ENCODE measurements at places on chromosomes 6 and 20.
A peak's percentile ranks its signal among the peaks of the same experiment; 100 is the strongest.

GRCh38 chr6:145749632-145750031, 14.3 kb upstream of the EPM2A start:
- DNase-seq = no peak

GRCh38 chr6:117829594-117830319, 77.3 kb upstream of the SLC35F1 start:
- DNase-seq = no peak

- no peak for DNase-seq
Observed at GRCh38 chr6:16758163-16758975, 2.9 kb downstream of the ATXN1 start.

DNA sequence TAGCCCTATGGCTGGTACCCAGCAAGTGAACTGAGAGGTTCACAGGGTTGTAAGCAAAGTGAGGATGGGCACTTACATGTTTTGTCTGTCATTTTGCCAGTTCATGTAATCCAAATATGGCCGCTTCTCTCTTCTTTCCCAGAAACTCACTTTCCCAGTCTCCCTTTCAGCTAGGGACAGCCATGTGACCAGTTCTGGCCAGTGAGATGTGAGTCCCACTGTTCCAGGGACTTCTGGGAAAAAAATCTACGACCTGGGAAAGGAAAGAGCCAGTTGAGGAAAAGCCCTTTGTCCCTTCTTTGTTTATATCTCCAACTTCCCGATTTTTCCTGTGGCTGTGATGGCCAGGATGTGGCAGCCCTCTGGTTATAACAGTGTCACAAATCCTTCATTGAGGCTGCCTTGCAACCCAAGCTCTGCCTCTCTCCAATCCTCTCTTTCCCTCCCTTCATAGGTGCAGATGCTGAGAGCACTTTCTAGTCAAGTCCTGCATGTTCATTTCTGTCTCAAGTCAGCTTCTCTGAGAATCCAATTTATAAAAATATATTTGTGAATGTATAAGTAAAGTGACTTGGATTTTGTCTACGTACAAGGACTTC, 148.6 kb upstream of the ZFP64 start:
- no peak for DNase-seq

DNA sequence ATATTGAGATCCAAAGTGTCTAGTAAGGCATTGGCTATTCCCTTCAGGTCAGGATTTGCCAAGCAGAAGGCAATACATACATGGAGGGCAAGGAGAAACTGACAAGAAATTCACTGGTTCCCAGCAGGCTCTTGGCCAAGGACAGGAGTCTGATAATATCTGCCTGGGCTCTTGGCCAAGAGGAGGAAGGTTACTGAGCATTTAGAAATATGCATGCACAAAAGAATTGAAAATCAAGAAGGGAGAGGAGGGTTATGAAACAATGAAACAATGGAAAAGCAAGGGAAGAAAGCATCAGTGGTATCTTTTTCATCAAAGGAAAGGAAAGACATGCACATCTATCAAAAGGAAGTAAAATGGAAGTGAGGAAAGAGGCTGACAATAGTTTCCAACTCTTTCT, 42.4 kb downstream of the ARHGAP18 start:
- DNase-seq = no peak

DNA sequence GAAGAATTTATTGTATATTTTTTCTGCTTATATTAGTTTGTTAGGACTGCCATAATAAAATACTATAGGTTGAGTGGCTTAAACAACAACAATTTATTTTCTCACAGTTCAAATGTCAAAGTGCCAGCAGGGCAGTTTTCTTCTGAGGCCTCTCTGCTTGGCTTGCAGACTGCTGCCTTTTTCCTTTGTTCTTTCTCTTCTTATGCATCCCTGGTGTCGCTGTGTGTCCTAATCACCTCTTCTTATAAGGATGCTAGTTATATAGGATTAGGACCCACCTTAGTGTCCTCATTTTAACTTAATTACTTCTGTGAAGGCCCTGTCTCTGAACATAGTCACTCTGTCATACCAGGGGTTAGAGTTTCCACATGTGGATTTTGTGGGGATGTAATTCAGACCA, 354.4 kb downstream of the NKAIN2 start:
- no peak for DNase-seq

DNA sequence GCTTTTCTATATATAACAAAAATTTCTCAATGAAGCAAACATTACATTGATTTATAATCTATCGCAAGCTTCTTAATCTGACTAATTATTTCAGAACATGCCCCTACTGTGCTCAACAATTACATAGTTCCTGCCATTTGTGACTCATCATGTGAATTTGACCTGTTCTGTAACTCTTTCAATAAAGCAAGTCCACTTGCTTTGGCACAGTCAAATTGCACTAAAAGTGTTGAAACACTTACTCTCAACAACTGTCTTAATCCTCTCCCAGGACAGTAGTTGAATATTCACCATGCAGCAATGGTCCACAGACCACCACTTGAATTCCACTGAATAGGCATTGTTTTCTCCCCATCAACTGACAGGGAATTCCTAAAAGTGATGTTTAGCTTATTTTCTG, 67.7 kb upstream of the SPTLC3 start:
- DNase-seq = no peak

GRCh38 chr6:149164199-149164750, 153.2 kb upstream of the TAB2 start:
- DNase-seq = no peak

- DNase-seq = no peak
Observed at GRCh38 chr20:50467718-50468356, 42.3 kb upstream of the PTPN1 start.

DNA sequence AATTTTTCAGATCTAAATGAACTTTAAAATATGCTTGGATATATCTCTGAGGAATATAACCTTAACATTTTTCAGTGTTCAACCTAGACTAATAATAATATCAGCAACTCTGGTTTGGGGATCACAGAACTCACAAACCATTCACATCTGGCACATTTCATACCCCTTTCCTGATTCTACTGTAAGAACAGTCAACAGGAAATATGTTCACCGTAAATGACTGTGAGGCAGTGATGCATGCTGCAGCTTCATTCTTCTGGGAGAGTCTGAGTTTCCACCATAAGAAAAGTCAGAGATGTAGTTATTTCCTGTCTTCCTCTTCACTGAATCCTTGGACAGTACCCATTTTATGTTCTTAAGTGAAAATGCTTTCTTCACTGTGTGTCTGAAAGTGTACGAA, 134.2 kb upstream of the IFNGR1 start:
- DNase-seq = no peak

DNA sequence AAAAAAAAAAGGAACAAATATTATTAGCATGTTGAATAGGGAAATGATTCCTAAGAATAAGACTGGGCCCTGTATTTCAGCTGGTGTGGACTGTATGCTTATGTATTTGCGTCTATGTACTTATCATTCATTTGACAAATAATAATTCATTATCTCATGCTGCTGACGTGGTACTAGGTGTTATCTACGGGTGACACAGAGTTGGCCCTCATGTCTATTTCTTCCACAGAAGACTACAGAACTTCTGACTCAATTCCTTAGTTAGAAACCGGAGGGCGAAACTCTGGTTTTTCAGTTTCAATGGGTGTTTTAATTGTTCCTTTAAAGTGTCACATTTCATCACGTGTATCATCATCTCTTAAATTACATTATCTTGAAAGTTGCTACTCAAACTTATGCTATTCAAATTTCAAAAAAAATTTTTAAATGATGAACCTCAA, 305.9 kb downstream of the CLIC5 start:
- DNase-seq = no peak

- DNase-seq = no peak
Observed at GRCh38 chr6:22448291-22448711, 121.1 kb upstream of the HDGFL1 start.

DNA sequence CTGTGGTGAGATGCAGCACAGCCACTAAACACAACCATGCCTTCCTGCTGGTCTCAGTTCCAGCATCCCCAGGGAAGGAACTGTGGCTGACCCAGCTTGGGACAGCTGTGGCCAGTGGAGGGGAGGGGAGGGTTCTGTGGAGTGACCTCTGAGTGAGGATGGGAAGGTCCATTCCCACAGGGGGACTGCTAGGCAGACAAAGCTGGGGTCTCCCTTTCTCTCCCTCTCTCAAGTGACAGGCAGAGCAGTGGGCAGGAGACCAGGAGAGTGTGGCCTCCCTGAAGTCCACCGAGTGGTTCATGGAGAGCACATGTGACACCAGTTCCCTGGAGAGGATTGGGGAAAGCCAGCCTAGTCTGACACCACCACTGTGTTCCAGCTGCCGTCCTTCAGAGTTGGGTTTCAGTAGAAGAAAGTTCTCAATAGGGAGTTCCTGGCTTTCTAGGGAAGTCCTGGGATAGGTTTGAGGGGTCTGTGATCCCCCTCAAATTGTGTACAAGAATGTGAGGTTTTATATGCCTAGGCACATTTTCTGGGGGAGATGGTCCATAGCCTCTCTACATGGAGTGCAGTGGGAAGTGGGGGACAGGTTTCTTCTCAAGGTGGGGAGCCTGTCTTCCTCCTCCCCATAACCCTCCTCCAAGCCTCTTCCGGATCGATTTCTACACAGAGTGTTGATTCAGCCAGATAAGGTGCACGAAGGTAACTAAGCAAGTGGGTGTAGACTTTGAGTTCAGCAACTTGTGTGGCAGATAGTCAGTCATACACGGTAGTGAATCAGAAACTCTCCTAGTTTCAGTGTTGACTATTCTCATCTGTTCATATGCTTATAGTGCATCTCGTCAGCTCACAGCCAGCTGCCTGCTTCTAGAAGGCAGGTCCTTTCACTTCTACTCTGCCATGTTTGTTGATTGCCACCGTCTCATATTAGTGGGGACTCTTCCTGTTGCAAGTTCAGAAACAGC, 18.9 kb downstream of the MANBAL start:
- no peak for DNase-seq

- no peak for DNase-seq
Observed at GRCh38 chr6:140043357-140043756, 668.9 kb upstream of the CITED2 start.

- DNase-seq = no peak
Observed at GRCh38 chr6:24251339-24251738, 106.5 kb downstream of the DCDC2 start.

DNA sequence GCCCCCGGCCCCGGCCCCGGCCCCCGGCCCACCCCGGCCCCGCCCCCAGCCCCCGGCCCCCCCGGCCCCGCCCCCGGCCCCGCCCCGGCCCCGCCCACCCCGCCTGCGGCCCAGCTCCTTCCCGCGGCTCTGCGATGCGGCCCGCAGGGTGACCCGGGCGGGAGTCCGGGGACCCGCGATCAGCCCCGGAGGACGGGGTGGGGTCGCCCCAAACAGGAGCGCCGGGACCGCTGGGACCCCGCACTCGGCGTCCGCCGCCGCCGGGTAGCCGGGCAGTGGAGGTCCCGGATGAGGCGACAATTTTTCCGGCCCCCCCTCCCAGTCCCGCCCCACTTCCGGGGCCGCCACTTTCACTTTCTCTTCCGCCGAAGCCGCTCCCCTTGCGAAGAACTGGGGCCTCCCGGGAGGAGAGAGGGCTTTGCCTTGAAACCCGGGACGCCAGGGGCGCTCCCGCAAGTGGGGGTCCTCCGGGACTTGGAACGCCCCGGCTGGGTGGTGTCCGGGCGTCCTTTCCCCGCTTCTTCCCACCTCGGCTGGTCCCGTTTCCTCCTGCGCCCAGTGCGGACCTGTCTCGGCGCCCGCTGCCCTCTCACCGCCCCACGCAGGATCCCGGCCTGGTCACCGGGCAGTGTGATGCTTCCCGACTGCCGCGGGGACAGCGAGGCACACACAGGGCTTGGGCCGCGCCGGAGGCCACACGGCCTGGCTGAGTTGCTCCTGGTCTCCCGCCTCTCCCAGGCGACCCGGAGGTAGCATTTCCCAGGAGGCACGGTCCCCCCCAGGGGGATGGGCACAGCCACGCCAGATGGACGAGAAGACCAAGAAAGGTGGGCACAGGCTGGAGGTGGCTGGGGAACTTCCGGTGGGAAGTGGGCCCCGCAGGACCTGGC, at the start of gene RBCK1:
RBCK1 (plus strand) TSS at position 347 of the 890 bp plus-strand sequence; CDS start at position 806, 459 bp downstream.
- DNase-seq = peak; percentile 77

DNA sequence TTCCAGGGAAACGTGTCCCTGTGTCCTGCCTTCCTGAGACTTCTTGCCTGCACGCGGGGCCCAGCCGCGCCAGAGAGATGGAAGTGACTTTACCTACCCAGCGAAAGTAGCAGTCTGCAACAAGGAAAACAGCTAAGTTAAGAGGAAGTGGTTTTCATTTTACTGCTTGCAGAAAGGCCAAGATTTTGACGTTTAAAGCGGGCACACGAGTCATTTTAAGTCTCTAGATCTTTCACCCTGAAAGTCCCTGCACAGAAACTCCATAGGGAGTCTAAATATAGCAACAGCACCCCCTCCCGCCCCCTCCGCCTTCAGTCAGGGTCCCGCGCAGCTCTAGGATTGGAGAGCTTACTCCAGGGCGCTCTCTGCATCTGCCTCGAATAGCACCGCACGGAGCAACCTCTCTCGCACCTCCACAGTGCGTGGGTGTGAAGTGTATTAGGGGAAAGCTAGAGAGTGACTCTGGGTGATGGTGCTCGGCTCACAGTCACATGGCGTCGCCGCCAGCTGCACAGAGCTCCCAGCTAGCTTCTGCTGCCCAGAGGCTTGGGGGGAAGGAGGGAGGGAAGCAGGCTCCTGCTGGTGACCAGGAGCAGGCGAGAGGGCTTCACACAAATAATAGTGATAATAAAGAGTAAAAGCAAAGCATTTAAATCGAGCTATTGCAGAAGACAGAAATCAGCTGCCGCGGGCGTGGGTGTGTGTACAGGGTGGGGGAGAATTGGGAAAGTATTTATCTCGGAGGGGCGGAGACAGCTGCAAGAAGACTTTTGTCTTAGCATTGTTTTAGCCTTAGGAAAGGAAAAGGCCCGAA, 1.8 kb upstream of the KCNQ5 start:
- DNase-seq = peak; percentile 69

GRCh38 chr20:9966966-9967365, 67.8 kb upstream of the ANKEF1 start:
- no peak for DNase-seq

- no peak for DNase-seq
Observed at GRCh38 chr6:159053781-159054398, 9.1 kb upstream of the TAGAP start.

DNA sequence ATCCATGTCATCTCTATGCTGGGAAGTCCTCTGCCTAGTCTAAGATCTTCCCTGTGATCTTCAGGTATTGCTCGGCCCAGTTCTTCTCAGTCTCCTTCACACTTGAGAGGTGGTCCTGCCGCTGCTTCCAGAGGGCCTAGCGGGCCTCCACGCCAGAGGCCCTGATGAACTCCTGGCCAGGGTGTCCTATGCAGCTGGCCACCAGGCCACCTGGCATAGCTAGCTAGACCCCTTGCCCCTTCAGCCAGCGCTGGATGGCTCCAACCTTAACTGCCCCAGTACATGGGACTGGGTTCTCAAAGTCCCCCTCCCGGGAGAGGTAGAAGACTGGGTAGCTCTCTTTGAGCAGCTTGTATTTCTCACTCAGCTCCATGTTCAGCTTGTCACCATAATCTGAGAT, 81.1 kb downstream of the ZFP64 start:
- no peak for DNase-seq

GRCh38 chr6:140636908-140637402, 1262.5 kb upstream of the CITED2 start:
- DNase-seq = no peak
